ENCODE measurements at places on chromosomes 7 and 10.
A peak's percentile ranks its signal among the peaks of the same experiment; 100 is the strongest.

DNA sequence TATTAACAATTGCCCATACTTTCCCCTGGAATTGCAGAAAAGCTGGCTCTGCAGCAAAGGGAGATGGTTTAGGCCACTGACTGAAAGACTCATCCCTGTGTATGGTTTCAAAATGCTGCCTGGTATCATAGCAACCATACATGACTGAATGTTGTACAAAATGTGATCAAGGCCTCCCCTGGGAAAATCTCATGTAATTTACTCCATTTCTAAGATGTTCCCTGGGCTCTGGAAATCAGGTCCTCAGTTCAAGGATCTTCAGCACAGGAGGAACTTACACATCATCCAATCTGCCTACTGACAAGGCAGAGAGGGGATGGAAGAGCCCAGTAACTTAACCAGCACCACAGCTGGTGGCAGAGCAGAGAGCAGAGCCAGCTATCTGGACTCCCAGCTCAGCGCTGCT, 111.8 kb downstream of the JAZF1 start:
- no peak for DNase-seq

DNA sequence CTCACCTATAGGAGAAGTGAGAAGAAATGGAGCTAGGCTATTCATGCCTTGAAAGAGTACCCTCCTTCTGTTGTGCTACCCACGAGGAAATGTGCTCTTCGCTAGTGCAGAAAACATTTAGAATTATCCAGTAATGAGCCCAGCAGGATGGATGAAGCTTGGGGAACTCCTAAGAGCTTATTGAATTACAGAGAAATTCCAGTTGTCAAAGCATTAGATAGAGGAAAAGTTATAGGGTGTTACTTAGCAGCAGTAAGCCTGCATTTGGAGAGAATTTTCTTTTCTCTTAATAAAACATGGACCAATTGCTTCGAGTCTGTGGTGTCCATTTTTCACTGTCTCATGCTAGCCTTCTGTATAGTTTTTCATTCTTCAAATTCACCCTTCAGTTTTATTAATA, 5.0 kb downstream of the R3HCC1L start:
- no peak for DNase-seq

DNA sequence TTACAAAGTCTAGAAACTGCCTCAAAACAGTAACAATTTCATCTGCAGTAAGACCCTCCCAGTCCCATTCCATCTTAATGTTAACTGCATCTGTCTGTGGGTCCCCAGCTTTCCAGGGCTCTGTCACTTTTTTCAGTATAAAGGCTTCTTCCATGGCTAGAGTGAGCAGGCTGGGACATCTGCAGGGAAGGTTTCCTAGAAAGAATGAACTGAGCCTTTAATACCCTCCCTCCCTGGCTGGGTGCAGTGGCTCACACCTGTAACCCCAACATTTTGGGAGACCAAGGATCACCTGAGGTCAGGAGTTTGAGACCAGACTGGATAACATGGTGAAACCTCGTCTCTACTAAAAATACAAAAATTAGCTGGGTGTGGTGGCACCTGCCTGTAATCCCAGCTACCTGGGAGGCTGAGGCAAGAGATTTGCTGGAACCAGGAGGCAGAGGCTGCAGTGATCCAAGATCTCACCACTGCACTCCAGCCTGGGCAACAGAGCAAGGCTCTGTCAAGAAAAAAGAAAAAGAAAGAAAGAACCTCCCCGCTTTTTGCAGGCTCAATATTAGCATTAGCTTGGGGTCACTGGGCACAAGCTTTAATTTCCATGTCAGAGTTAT, 3.4 kb downstream of the ERV3-1 start:
- DNase-seq, result no peak

GRCh38 chr7:55309040-55309991, 55.8 kb upstream of the LANCL2 start:
- DNase-seq, result peak; percentile 84

- no peak for DNase-seq
Observed at GRCh38 chr7:64947252-64948000, 43.4 kb downstream of the ZNF117 start.

- DNase-seq, result no peak
Observed at GRCh38 chr7:36198854-36199266, 45.8 kb downstream of the EEPD1 start.

- DNase-seq, result no peak
Observed at GRCh38 chr7:123674399-123675180, 18.9 kb downstream of the LMOD2 start.

- DNase-seq, result no peak
Observed at GRCh38 chr7:86720306-86720705, 76.6 kb downstream of the GRM3 start.

GRCh38 chr7:43764039-43764761, 5.7 kb downstream of the BLVRA start:
- DNase-seq, result peak; percentile 70

- DNase-seq, result no peak
Observed at GRCh38 chr7:49150486-49150885, 226.1 kb downstream of the CDC14C start.

- DNase-seq, result no peak
Observed at GRCh38 chr10:119536508-119537025, 6.0 kb downstream of the RGS10 start.

DNA sequence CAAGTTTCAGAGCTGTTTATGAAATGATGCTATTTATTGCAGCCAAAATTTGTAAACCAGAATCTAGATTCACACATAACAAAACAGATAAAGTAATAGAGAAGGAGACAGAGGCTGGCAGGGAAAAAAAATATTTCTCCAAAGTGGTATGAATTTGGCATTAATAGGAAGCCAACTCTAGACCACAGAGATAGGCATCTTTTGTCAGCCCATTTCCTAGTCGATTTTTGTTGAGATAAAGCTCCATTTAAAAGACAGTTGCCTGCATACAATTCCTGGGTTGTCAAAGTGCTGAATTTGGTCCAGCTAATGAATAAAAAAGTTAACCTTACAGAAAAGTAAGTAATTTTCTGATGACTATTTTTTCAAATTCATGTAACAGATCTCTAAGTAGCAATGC, 219.3 kb downstream of the ELMO1 start:
- DNase-seq, result no peak

DNA sequence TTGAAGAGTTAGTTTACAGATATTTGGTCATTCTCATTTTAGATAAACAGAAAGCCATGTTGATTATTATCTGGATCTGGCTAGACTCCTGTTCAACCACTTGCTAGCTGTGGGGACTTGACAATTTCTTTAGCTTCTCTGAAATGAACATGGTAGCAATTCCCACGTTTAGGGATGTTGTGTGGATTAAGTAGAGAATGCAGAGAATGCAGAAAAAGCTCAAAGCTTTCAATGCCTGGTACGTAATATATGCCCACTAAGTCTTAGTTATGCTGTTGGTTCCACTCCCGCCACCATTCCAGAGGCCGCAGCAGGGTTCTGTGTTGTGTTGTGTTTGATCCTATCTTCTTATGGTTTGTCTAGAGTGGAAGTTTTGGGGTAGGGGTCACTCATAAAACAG, 39.2 kb upstream of the RPA3 start:
- DNase-seq, result no peak

DNA sequence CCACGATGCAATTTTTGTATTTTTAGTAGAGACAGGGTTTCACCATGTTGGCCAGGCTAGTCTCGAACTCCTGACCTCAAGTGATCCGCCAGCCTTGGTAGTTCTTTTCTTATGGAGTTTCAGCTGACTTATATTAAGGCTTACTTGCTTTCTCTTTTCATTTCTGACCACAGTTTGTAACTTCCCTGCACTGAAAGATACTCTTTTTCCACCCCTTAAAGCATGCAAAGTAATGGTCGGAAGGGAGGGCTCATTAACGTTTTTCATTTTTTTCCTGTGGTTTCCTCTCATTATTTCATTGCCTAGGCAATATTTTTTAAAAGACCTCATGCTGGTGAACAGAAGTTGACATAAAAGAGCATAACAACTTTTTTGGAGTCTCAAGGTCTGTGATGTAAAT, 27.0 kb downstream of the ADRB1 start:
- DNase-seq, result no peak

- no peak for DNase-seq
Observed at GRCh38 chr7:120992272-120992964, 3.9 kb downstream of the CPED1 start.

DNA sequence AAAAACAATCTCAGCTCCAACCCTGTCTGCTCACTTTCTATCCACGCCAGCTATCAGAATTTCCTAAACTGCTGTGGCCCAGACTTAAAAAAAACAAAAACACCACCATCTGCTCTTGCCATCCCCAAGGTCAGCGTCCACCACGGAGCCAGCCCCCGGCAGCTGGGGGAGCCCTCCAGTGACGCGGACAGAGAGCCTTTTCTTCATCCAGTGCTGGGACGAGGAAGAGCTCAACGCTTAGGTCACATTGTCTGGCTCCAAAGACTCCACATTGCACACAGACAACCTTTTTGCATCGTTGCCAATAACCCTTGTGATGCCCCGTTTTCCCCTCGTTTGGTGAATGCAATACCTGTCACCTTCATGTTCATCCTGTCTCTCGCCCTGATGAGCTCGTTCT, 67.4 kb upstream of the GNA12 start:
- DNase-seq, result no peak

- DNase-seq, result no peak
Observed at GRCh38 chr10:29011516-29011915, 277.4 kb upstream of the LYZL1 start.

- DNase-seq, result no peak
Observed at GRCh38 chr7:2817456-2817855, 26.7 kb downstream of the GNA12 start.

GRCh38 chr7:44445986-44446671, 44.3 kb downstream of the NUDCD3 start:
- DNase-seq, result no peak

GRCh38 chr10:58755677-58756076, 243.0 kb downstream of the BICC1 start:
- no peak for DNase-seq

DNA sequence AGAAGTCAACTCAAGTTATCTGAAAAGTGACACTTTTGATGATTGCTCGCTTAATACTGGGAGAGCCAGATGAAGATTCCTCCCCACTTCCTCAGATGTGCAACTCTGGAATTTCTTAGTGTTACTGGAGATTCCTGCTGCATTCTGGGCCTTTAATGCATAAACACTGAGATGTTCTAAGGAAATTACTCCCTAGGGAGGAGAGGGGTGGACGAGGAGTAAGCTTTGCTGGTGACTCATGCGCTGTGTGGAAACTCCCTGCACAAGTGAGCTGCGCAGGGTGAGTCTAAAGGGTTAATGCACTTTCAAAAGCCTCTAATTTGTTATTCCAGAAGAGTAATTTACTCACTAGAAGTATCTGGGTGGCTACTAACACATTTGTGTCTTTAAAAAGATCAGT, 46.3 kb downstream of the EGFR start:
- no peak for DNase-seq

DNA sequence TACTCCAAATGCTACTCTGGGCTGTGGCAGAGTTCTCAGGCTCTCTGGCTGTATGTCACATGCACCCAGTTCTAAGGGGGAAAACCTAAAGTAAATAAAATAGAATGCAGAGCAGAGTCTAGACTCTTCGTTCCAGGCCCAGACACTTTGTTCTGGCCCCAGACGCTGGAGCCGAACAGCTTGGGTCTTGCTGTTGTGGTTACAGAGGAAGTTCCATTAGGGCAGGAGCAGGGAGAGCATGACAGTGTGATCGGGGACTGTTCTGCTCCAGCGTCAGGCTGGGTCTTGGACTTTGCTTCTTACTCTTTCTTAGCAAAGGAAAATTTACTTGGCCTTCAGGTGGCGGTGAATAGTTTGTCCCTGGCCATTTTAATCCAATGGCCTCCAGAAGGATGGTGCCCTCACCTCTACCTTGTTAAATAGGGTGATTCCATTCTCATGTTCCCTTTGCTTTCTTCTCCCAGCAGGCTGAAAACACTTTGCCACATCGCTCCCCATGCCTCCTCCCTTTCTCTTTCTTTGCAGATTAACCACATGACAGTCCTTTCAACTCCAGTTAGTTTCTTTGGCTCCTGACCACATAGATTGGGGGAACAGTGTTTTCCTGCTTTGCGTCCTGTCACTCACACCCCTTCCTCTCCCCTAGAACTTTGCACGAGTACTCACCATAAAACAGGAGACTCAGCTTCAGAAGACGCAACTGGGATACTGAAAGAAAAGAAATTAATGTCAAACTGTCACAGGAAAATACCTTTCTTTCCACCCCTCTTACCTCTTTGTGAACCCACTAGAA, 730.8 kb downstream of the SUGCT start:
- DNase-seq, result no peak

DNA sequence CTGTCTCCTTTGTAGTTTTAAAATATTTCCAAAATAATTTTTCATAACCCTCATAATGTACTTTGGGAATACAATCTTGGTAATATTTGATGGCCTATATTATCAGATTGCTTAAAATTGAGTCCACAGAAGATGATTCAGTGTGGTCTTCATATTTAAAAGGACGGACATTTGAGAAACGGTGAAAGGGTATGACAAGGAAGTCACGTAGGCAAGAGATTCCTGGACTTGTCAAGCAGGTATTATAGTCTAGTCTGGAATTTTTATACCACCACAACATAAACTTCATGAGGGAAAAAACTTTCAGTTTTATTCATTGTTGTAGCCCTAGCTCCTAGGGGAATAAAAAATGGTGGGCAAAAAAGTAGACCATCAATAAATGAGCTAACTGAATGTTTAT, 82.3 kb downstream of the KMT2E start:
- DNase-seq, result no peak

DNA sequence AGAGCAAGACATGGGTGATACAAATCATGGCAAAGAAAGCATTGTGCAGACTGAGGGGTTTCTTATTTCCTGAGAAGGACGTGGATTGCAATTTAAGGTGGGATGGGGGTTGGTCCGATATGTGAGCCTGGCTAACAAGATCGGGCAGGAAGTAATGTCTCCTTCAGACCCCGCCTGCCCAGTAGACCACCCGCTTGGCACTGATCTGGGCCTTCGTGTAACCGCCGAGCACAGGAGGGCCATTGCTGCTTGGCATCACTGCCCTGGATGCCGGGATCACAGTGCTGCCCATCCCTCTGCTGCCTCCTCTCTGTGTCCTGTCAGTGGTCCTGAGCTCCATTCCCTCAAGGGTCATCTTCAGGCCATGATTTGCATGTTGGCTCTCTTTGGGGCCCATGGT, 214.6 kb upstream of the ZNF32 start:
- no peak for DNase-seq

DNA sequence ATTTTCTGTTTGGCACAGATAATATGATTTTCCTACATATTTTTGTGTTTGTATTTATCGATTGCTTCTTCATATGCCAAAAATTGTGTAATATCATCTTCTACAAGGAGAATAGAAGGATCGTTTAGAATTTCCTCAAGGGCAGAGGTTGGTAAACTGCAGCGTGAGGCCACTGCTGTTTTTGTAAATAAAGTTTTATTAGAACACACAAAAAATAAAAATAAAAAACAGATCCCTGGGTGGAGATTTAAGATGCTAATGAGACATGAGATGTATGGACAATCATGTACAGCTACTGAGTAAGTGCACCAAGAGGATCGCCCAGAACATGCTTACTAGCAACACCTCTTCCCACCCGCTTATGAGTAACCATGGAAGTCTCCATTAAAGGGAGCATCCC, 9.6 kb downstream of the LYZL2 start:
- DNase-seq, result no peak
